T-cell (primary cell): ENCODE measurements at places on chromosomes 3 and 15. TPM values are rescaled to one million over a fixed set of nuclear protein-coding genes. Genes with fewer than 3 reads are reported as not detected.
A peak's percentile ranks its signal among the peaks of the same experiment; 100 is the strongest.

DNA sequence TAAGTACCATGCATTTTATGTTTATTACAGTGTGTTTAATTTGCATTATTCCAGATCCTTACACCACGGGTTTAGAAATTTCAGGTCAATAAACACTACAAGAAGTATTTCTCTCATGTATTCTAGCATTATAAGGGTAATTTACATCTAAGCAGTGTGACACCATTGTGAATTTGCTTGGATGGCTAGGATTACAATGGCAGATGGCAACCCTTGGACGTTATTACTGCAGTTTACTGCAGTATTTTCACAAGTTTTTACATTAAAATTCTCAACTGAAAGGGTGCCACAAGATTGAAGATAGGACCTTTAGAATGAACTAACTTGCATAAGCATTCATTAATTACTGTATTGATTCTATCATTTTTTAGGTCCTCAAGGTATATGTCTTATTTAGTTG is 538.8 kb downstream of the NLGN1 start:
- no peaks in the 10 kb centered on the region for H3K4me1 ChIP-seq
- no peaks in the 10 kb centered on the region for H3K27me3 ChIP-seq
- H3K36me3 ChIP-seq: no peaks in the 10 kb centered on the region
- no peak overlapping the region for H3K4me3 ChIP-seq
- DNase-seq: no peak

GRCh38 chr15:70494852-70495571 is 268.3 kb downstream of the UACA start:
- no peaks in the 10 kb centered on the region for H3K27me3 ChIP-seq
- no peaks in the 10 kb centered on the region for H3K36me3 ChIP-seq
- no peak overlapping the region for H3K27ac ChIP-seq
- no peak overlapping the region for H3K4me3 ChIP-seq
- peaks cover 61% of the 10 kb centered on the region for H3K4me1 ChIP-seq

IMPG2 gene
- total RNA-seq: 0.82 TPM

DNA sequence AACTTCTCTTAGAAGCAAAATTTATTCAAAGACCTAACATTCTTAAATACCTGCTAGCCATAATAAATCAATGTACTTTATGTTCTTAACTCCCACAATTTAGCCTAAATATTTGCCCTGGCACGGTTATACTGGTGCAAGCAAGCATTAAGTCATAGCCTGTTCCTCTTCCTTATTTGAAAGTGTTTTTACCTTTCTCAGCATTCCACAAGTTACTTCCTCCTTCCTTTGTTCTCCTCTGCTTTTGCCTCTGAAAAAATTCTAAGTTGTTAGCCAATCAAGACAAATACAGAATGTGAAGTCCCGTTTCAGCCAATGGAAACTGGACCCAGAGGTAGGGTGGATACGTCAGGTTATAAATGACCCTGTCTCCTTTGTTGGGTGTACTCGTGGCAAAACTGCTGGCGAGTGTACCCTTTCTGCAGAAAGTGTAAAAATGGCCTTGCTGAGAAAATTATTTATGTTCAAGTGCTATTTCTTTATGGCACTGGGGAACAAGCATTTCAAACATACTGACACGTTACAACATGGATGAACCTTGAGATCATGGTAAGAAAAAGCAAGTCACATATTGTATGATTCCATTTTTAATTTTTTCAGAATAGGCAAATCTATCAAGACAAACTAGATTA is 3.1 kb upstream of the TATDN2 start:
- no peak overlapping the region for H3K4me3 ChIP-seq
- no peaks in the 10 kb centered on the region for H3K36me3 ChIP-seq
- no peaks in the 10 kb centered on the region for H3K27me3 ChIP-seq

GRCh38 chr3:30672959-30673358 is 66.6 kb downstream of the TGFBR2 start:
- peaks cover 90% of the 10 kb centered on the region for H3K36me3 ChIP-seq
- no peak for DNase-seq

ARGFX gene
- total RNA-seq: not detected

NDUFB5 gene
- 35.8 TPM for total RNA-seq

LMAN1L gene
- total RNA-seq: 0.58 TPM

- no peaks in the 10 kb centered on the region for H3K4me1 ChIP-seq
- H3K27ac ChIP-seq: no peak overlapping the region
- DNase-seq: no peak
- H3K27me3 ChIP-seq: no peaks in the 10 kb centered on the region
- no peaks in the 10 kb centered on the region for H3K36me3 ChIP-seq
- H3K4me3 ChIP-seq: no peak overlapping the region
Observed at GRCh38 chr15:38208206-38208605, 44.4 kb upstream of the SPRED1 start.

DNA sequence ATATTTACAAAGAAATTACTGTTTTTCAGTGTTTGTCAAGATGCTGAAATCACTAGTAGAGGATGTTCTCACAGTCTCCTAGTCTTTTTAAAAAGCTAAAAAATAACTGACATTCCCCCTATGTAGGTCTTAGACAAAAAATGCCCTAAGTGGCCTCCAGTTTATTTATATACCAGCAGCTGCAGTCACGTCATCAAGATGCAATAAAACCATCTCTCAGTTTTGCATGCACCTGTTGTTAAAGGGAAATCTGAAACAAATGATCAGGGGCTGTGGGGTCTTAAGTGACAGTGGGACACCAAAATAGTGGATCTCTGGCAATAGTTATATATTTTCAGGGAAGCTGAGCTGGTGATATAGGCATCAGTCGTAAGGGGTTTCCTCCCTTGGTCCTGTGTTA is 146.5 kb upstream of the ARPP21 start:
- H3K4me1 ChIP-seq: no peaks in the 10 kb centered on the region
- H3K27ac ChIP-seq: no peak overlapping the region
- H3K36me3 ChIP-seq: no peaks in the 10 kb centered on the region
- DNase-seq: no peak

GRCh38 chr15:68730471-68730919 is 90.2 kb downstream of the ANP32A start:
- H3K27ac ChIP-seq: no peak overlapping the region
- DNase-seq: peak; percentile 4
- H3K36me3 ChIP-seq: no peaks in the 10 kb centered on the region

GRK7 gene
- total RNA-seq: 0.19 TPM

- no peak for DNase-seq
- H3K36me3 ChIP-seq: no peaks in the 10 kb centered on the region
- no peak overlapping the region for H3K4me3 ChIP-seq
- peaks cover 12% of the 10 kb centered on the region for H3K27me3 ChIP-seq
- no peaks in the 10 kb centered on the region for H3K4me1 ChIP-seq
- H3K27ac ChIP-seq: no peak overlapping the region
Observed at GRCh38 chr3:53680028-53680427, 166.2 kb downstream of the CHDH start.

GRCh38 chr15:63752979-63753378 is 80.8 kb downstream of the HERC1 start:
- H3K27ac ChIP-seq: no peak overlapping the region
- DNase-seq: no peak
- peaks cover 10% of the 10 kb centered on the region for H3K4me1 ChIP-seq
- no peak overlapping the region for H3K4me3 ChIP-seq
- H3K27me3 ChIP-seq: no peaks in the 10 kb centered on the region
- H3K36me3 ChIP-seq: peaks cover 78% of the 10 kb centered on the region

WDR72 gene
- total RNA-seq: not detected

DNA sequence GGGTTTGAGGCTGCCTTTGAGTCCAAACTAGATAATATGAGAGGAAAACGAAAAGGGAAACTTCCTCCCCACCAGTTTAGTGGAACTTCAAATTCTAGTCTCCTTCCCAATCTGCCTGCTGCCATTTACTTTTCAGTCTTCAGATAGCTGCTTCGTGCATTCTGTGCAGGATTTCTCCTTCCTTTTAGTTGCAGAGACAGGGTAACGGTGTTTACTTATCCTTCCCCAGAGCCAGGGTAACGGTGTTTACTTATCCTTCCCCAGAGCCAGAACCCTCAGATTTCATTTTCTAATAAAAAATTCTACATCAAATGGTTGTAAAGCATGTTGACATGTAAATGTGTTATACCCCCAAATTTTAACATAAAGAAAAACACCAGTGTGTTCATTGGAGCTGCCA is 282.6 kb downstream of the VPS13C start:
- H3K27me3 ChIP-seq: no peaks in the 10 kb centered on the region
- no peaks in the 10 kb centered on the region for H3K4me1 ChIP-seq
- H3K27ac ChIP-seq: no peak overlapping the region

GRCh38 chr3:110984456-110985250 is 87.0 kb upstream of the NECTIN3 start:
- H3K4me1 ChIP-seq: no peaks in the 10 kb centered on the region
- H3K4me3 ChIP-seq: no peak overlapping the region
- H3K36me3 ChIP-seq: no peaks in the 10 kb centered on the region
- DNase-seq: no peak

DNA sequence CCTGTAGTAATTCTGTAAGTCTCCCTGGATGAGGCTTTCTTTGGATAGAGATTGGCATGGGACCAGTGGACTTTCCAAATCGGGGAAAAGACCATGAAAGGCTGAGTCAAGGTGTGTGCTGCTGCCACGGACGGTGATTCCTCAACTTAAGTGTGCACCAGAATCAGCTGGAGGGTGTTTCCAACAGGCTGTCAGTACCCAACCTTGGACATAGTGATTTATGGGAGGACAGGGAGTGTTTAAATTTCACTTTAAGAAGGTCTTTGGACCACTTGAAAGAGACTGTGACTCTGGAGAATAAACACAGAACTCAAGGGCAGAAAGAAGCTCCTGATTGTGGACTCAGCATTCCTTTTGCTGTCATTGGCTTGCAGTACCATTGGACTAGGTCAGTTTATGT is 20.4 kb upstream of the CHST2 start:
- peaks cover 12% of the 10 kb centered on the region for H3K27me3 ChIP-seq
- no peak for DNase-seq
- H3K4me3 ChIP-seq: no peak overlapping the region
- H3K4me1 ChIP-seq: no peaks in the 10 kb centered on the region
- H3K36me3 ChIP-seq: no peaks in the 10 kb centered on the region
- H3K27ac ChIP-seq: no peak overlapping the region

HIGD2B gene
- 0.45 TPM for total RNA-seq

GRCh38 chr15:101187820-101188636 is 63.8 kb downstream of the CHSY1 start:
- DNase-seq: no peak
- H3K4me1 ChIP-seq: peaks cover 15% of the 10 kb centered on the region
- H3K27ac ChIP-seq: no peak overlapping the region

PP2D1 gene
- not detected for total RNA-seq

DNA sequence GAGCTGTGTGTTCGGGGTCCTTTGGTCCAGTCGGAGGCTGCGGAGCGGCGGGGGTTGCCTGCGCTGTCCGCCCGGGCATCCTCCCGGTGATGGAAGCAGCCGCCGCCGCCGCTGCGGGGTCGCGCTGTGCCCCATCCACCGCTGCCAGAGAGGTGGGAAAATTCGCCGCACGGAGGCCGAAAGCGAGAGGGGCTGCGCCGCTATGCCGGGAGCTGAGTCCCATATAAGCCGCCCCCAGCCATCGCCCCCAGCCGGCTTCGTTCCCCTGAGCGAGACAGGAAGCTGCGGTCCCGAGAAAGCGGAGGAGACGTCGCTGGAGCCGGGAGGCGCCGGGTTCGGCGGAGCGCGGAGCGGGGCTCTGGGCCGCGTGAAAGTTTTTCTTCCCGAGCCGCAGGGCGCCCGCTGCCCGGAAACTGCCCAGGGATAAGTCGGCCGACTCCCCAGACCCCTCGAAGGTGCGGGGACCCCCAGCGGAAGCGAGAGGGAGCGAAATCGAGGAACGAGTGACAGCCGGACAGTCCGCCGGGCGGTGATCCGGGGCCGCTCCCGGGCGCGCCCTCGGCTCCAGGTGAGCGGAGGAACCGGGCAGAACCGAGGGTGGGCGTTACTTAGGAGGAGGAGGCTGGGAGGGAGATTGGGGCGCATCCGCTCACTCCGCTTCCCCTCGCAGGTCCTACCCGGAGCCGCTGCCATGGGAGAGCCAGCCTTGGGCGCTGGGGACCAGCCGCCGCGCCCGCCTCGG is 574 bp downstream of the CHST2 start:
- H3K4me1 ChIP-seq: peaks cover 9% of the 10 kb centered on the region
- peak; percentile 27 for DNase-seq
- peaks cover 17% of the 10 kb centered on the region for H3K27me3 ChIP-seq

DNA sequence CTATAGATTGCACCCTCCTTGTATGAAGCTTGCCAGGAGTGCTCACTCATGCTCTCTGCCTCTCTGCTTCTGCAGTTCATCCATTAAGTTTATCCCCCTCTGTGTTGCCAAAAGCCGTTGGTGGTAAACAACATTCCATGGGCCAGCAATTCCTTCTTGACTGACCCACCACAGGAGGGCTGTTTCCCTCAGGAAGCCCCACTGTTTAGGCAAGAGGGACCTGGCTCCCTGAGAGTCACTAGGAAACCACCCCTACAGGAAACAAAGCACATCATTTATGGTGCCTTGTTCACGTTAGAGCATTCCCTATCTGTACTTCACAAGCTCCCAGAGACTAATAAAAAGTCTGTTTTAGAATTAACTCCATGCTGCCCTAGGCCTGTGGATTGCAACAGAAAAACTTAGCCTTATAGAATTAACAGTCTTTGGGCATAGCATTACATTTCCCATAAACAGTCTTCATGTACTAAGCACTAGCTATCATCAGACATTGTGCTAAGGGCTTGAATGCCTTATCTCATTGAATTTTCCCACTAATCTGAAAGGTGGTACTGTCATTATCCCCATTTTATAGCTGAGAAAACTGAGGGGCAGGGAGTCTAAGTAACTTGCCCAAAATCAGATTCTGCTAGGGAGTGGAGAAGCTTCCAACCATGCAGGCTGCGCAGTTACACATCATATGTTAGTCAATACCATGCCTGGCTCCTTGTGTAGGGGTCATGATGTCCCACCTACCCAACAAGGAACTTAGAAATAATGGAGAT is 149.9 kb downstream of the SHQ1 start:
- no peak overlapping the region for H3K4me3 ChIP-seq
- DNase-seq: no peak
- no peaks in the 10 kb centered on the region for H3K36me3 ChIP-seq
- no peak overlapping the region for H3K27ac ChIP-seq
- no peaks in the 10 kb centered on the region for H3K4me1 ChIP-seq
- no peaks in the 10 kb centered on the region for H3K27me3 ChIP-seq

CCK gene
- total RNA-seq: not detected

DNA sequence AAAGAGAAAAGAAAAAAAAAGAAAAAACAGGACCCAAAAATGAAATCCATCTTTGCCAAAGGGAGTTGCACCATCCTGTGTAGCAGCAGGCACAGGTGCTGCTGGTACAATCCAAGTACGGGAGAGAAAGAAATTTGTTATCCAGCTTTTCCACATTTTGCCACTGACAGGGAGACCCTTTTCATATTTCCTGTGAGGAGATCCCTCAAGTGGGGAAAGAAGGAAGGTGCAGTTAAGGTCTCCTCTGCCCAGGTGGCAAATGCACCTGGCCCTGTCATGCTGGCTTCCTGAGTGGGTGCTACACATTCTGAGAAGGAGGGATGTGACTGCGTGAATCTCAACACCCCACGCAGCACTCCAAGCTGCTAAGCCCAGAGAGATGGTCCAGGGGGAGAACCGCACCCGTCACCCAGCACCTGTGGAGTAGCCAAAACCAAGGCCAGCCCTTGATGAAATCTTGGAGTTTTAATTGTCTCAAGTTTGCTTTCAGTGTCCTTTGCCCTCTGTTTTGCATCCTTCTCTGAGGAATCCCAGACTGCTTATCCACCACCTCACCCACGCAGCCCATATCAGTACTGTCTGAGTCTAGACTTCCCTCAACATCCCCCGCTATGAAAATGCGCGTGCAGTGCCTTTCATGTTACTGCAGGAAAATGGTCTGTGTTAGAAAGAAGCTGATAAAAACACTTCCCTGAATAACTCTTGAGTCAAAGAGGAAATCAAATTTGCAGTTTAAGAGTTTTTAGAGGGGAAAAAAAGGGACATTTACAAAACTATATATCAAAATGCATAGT is 141.9 kb upstream of the THBS1 start:
- H3K36me3 ChIP-seq: no peaks in the 10 kb centered on the region
- no peak for DNase-seq
- no peaks in the 10 kb centered on the region for H3K4me1 ChIP-seq
